NCI-H2107 (cell line): ENCODE measurements at places on chromosomes 11 and 22.
A peak's percentile ranks its signal among the peaks of the same experiment; 100 is the strongest.

DNA sequence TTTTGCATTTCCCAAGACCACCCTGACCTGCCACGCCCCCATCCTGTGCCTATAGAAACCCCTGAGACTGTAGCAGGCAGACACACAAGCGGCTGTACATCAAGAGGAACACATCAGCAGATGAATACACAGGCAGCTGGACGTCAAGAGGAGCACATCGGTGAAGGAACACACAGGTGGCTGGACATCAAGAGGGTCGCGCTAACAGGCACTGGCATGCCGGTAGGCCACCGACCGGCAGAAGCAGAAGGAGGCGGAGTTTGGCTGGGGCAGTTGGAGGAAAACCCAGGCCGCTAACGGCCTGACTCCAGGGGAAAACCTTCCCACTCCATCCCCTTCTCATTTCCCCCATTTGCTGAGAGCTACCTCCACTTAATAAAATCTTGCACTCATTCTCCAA lies 5.4 kb upstream of the IPO7 start:
- DNase-seq = no peak

DNA sequence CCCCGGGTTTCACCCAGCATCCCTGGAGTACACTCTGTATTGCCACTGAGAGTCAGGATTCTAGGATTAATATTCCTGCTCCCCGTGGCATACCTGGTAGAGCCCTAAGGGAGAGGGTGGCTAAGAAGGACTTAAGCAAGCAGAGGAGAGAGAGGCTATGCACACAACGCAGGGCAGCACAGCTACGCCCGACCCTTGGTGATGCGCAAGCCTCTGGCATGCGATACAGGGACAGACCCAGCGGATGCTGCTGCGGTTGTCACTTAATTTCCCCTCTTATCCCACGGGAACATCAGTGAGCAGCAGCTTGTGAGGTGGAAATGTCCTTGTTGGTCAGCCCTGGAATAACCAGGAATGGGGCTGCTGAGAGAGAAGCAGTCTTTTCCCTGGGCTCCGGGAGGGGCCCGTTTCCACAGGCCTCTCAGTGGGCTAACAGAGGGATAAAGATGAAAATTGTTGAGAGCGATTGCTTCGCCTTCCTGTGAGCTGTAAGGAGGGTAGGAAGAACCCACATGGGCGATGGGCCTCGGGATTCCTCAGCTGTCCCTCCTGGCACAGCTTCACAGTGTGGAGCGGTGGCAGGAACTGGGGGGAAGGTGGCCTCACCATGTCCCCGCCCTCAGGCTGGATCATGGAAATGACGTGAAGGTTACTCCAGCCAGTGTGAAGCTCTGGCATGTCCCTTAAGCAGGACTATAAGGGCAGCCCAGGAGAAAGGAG lies 48.4 kb upstream of the RAB1B start:
- no peak for DNase-seq

GRCh38 chr22:31977141-31977841 lies 33.0 kb downstream of the YWHAH start:
- DNase-seq = peak; percentile 39

GRCh38 chr11:75376175-75376574 lies 23.1 kb upstream of the RPS3 start:
- DNase-seq = no peak

DNA sequence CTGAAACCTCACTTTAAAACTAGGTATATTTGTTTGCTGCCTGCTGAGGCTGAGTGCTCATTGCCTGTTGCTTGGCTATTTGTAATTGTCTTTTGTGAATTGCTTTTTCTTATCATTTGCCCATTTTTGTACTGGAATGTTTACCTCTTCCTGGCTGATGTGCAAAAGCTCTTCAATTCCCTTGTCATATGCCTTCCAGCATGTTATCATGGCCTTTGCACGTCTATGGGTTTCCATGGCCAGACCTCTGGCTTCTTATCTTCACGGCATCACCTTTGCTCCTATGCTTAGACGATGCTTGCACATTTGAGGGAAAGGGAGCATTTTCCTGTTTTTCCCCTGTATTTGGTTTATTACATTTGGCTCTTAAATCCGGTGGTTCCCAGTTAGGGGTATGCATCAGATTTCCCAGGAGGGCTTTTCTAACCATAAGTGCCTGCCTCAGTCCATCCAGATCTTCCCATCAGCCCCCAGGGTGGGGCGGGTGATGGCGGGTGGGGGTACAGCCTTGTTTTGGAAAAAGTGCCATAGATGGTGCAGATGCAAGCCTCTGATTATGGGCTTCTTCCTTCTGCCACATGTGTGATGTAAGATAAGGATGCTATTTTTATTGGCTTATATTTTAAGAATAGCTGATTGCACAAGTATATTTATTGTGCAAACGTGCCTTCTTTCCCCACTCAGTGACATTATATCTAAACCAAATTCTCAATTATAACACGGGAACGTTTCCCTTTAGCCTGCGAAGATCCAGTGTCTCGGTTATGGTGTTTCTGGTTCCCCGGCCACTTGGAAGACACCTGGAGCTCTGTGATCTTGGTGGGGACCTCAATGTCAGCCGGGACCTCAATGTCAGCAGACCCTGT lies 70.6 kb upstream of the SEPTIN5 start:
- no peak for DNase-seq

- no peak for DNase-seq
Measured at GRCh38 chr22:46250783-46251125, 661 bp upstream of the CDPF1 start.

DNA sequence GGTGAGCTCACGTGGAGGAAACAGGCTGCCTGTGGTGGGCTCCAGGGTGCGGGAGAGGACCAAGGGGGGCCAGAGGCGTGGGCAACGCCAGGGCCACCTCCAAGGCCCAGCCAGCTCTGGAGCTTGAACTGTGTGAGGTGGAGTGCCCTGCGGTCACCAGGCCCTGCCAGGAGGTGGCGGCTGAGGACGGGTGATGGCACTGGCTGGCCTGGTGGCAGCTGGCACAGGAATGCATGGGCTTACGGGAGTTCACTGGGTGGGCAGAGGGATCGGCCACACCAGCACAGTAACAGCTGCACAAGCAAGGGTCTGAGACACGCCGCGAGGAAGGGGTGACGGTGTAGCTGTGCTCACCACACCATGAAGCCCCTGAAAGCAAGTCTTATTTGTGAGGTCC lies 15.8 kb downstream of the TOLLIP start:
- DNase-seq = no peak

GRCh38 chr22:23682077-23682476 lies 8.7 kb upstream of the RGL4 start:
- no peak for DNase-seq

GRCh38 chr22:25419247-25420113 lies 145.0 kb upstream of the GRK3 start:
- no peak for DNase-seq

- no peak for DNase-seq
Measured at GRCh38 chr22:22553735-22554586, 5.1 kb downstream of the PRAME start.

DNA sequence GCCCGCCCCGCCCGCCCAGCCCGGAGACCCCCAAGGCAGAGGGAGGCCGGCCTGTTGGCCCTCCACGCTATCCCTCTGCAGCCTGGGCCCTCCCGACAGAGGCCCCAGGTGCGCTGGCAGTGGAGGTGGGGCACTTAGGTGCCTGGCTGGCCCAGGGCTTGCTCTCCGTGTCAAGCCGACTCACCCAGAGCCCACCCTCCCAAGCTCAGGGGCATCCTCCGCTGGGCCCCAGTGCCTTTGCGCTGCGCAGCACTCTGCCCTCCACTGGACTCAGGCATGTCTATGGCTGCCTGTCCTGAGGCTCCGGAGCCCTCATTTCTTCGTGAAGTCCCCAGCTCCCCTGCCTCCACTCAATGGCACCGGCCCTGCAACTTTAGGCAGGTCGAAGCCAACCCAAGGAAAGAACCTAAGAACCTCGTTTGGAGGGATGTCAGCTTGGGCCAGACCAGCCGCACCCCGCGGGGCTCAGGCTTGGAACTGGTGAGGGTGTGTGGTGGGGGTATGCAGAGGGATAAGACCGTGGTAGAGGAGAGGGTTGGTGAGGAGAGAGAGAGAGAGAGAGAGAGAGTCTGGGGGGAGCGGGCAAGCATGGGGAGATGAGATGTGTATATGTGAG lies 6.1 kb downstream of the SMIM45 start:
- no peak for DNase-seq

GRCh38 chr11:67996622-67997474 lies 7.0 kb downstream of the UNC93B1 start:
- no peak for DNase-seq

DNA sequence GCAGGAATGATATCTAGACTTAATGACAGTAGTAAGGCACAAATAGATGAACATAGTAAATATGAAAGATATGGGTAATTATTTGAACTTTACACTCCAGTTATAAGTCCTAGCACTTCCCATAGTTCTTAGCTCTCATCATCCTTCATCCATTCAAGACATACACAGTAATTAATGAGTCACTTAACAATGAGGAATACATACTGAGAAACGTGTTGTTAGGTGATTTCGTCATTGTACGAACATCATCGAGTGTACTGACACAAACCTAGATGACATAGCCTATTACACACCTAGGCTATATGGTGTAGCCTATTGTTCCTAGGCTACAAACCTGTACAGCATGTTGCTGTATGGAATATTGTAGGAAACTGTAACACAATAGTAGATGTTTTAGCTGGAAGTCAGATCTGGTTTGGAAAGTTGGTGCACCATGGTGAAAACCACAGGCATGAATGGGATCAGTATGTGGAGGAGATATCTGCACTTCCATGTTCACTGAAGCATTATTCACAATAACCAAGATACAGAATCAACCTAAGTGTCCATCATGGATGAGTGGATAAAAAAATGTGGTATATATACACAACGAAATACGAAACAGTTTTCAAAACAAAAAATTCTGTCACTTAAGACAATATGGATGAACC lies 229.9 kb upstream of the PITPNB start:
- DNase-seq = no peak

GRCh38 chr22:47288680-47289079 lies 526.2 kb downstream of the TBC1D22A start:
- no peak for DNase-seq

DNA sequence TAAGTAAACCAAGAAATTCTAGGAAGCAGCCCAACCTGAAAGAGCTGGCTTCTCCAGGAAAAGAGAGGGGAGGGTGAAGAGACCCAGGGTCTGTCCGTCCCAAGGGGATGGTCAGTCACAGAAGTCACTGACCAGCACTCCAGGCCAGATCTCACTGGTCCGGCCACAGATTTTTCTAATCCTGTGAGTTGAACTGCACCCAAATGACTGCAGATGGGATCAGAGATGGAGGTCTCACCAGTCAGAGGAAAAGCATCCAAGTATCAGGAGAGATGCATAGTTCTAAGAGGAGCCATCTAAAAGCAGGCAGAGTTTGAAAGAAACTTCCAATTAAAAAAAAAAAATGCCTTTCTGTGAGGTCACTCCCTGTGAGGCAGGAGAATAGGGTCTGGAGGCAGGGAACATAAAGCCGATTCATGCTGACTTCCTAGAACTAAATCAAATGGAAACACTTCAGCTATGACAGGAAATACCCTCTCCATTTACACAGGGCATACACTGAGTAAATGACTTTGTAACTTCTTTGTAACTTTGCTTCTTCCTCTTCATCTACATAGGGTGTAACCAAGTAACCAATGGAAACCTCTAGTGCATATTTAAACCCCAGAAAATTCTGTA lies 144.5 kb downstream of the CCDC34 start:
- no peak for DNase-seq

DNA sequence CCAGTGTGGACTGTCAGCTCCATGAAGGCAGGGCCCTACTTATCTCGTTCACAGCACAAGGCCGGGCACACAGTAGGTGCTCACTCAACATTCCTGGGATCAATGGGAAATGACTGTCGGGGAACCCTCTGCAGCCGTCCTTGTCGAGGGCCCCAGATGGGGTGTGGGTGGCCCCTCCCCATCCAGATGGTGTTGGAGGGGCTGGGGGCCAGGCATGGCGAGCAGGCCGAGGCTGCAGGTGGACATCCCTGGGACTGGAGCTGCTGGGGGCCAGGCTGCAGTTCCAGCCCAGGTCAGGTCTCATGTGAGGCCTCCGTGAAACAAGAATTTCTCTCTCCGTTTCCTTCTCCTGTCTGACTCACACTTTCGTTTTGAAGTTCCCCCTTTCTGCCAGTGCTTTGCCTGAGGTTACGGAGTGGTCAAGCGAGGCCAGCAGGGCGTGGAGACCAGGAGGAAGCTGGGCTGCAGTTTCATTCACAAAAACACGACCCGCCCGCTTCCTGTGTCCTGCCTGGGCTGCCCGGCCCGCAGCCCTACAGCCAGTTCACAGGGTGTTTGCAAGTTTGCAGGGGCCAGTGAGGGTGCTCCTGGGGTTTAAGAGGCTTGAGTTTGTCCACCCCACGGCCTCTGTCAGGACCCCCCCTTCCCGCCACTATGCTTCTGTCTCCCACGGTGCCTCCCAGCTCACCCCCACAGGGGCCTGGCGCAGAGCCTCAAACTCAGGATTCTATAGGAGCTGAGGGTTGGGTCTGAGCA lies 4.5 kb downstream of the MYEOV start:
- no peak for DNase-seq
